ENCODE measurements at places on chromosomes 12 and 14.

DNA sequence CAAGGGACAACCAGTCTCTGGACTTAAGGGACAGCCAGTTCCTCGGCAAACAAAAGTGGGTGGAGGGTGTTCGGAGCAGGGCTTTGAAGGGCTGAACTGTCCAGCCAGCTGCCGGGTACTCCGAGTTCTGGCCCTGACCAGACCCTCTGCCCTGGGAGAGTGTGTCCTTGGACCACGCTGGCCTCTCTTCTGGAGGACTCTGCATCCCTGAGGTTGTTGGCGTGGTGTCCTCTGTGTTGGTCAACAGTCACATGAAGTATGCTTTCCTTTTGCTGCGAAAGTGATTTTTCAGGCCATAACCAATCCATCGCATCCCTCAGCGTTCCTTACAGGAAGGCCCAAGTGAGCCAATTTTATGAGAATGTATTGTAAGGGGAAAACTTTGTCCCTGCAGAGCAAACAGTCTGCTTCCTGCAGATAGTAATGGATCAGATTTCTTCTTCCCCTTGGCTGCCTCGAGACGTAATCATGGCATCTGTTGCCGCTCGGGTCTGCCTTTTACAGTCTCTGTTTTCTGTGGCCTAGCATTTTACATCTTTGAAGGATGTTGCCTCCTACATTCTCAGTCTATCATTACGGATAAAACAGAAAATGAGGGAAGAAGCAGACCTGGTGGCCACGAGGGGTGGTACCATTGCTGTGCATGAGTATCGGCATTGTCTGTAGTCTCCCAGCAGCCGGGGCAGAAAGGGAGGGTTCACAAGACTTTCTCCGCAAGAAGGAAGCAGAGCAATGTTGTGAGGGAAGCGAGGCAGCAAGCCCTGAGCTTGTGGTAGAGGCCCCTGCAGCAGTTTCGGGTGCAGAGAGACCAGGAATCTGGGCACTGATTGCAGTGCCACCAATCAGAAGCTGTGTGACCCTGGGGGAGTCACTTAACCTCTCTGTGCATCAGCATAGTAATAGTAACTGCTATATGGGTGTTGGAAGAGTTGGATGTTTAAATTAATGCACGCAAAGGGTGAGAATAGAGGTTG lies 47.4 kb downstream of the SMIM41 start:
- DNase-seq, result no peak

- DNase-seq, result no peak
These were observed 169.9 kb downstream of the DICER1 start for GRCh38 chr14:94987409-94987808.

GRCh38 chr14:52790756-52791222 lies 618 bp downstream of the GNPNAT1 start:
- DNase-seq, result no peak

GRCh38 chr12:20716985-20717384 lies 21.9 kb downstream of the SLCO1C1 start:
- DNase-seq, result no peak

GRCh38 chr14:73725116-73726024 lies 11.2 kb upstream of the PNMA1 start:
- DNase-seq, result no peak

- DNase-seq, result no peak
These were observed 277.5 kb downstream of the RASSF9 start for GRCh38 chr12:85558684-85559083.

DNA sequence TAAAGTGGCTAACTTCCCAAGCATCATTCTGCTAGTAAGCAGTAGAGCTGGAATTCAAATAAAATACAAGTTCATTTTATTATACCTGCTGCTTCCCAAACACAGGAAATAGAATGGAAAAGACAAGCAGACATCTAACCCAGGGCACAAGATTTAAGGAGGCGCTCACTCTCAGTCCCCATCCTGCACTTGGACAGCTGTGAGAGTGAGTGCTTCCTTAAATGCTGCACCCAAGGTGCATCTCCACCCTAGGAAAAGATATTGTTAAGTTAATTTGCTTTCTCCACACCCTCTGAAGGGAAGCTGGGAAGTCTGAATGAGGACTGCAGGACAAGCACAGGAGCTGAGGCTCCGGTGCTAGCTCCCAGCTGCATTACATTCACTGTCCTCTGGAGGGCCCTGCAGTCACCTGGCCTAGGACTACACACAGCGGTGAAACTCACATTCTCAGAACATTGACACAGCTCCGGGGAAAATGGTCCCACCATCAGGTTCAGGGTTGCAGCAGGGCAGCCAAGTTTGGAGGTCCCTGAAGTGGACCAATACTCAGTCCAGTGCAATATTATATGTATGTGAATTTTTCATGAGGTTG lies 14.2 kb downstream of the HEBP1 start:
- no peak for DNase-seq

GRCh38 chr12:122303068-122303467 lies 36.8 kb upstream of the VPS33A start:
- DNase-seq, result no peak

DNA sequence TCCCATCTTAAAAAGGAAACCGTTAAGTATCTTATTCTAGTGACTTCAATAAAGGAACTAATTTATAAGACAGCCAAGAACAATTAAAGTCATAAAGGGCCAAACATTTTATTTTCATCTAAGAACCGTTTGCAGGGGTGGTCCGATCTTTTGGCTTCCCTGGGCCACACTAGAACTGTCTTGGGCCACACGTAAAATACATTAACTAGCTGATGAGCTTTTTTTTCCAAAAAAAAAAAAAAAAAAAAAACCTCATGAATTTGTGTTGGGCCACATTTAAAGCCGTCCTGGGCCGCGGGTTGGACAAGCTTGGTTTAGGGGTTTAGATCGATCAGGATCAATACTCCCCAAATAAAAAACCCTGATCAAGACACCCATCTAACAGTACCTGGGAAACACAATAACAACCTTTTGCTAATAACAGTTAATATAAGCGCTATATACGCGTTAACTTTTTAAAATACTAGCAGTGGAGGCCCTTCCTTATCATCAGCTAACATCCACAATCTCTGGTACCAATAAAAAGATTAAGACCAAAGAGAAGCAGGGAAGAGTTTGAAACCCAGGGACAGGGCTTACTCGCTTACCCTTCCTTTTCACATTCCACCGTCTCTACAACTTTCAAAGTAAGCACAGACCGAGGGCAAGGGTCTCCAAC lies 1.1 kb downstream of the NAP1L1 start:
- no peak for DNase-seq

DNA sequence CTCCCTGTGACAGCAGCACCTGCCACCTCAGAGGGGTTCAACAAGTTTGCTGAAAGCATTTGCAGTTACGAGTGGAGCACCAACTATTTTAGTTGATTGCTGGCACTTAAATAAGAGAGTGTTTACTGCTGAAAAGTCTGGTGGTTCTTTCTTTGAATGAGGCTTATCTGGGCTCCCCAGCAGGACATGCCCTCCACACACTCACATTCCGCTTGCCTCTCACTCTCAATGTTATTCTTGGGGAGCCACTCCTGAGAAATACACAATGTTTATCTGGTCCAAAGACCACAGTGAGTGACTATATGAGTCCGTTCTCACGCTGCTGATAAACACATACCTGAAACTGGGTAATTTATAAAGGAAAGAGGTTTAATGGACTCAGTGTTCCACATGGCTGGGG lies 31.9 kb downstream of the NT5DC3 start:
- DNase-seq, result no peak

DNA sequence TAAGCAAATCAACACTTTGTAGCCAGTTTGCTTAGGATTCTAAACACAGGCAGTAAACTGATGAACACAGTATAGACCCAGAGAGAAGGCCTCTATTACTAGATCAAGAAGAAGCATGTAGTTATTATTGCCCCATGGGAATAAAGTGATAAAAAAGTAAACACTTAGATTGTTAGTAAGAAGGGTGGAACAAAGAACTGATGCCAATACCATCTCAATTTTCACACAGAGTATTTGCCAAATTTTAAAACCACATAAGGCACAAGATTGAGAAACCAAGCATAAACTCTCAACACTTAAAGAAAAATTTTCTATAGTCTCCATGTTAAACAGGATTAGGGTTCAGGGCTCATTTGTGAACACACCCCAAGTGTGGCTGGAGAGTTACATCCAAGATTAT lies 77.0 kb upstream of the SYT1 start:
- DNase-seq, result no peak

DNA sequence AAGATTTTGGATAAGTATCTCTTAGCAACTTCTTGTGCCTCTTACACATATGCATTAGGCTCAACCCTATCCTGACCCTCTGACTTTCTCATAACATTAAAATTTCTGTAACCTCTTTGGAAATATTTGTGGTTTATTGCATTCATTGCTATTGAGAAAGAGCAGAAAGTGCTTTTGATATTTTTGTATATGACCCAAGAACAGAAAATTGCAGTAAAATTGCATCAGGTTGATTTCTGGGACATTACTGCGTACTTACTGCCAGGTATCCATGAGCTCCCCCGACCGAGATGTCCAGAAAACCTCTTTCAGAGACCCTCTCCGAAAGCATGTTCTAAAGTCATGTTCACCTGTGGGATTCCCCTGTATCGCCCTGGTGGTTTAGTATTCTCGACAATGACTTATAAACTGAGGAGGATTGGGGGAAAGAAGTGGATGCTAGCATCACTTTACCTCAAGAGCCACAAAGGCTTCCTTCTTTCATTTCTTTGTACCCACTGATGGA lies 14.5 kb upstream of the IL22 start:
- no peak for DNase-seq

DNA sequence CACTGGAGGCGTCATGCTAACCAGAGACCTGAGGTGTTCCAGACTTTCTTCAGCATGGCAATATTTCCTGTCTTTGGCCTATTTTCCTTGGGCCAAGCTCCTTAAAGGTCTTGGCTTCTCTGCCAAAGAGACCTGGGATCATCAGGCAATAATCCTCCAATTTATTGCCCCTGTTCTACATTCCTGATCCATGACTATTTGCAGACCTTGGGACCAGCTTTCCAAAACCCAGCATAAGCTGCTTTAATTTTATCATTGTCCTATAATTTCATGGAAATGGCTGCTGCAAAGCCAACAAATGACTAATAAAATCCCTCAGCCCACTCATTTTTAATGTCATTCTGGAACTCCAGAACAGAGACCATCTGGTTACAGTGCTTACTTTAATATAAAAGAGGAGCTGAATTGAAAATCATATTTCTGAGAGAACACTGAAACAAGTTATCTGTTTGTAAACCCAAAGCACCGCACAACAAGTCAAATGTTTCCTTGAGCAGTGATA lies 166.9 kb upstream of the BTG1 start:
- no peak for DNase-seq

GRCh38 chr12:127296591-127296990 lies 970.4 kb upstream of the TMEM132C start:
- DNase-seq, result no peak

DNA sequence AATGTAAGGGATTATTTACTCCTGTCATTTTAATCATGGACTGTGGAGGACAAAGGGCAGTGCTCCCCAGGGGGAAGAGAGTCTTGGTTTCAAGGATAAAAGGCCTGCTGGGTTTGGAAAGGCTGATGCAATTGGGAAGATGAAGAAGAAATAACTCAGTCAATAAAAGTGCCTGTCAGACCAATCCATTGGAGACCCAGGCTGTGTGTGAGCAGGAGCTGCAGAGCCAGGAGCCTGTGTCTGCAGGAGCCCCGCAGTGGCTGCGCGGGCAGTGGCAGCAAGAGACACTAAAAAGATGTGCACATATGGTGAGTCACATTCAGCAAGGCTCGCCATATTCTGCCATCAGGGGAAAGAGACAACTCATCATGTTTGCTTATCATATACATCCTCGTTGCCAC lies 90.4 kb downstream of the CRACR2A start:
- no peak for DNase-seq
